Daoy (cell line): ENCODE measurements at places on chromosomes 1 and 21.
A peak's percentile ranks its signal among the peaks of the same experiment; 100 is the strongest.

DNA sequence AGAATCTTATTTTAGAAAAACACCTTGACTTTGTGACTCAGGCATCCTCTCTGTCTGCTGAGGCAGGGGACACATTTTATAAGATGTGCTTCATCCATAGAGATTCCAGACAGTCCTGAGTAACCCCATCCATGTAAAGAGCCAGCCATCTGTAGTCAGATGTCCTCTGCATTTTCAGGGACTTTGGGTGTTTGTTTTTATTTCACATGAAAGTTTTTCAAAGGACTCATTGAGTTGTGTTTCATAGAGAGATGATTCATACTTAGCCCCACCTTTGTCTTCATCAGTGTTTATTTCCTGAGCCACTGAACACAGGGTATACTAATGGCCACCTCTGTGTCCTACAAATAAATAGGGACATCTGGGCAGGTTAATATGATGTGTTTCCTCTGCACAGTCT is 280.4 kb downstream of the CACNA1E start:
- no peak for DNase-seq

GRCh38 chr1:155223047-155223446 is 14.6 kb downstream of the MTX1 start:
- no peak for DNase-seq

GRCh38 chr1:7707527-7707926 is 63.6 kb upstream of the VAMP3 start:
- peak; percentile 78 for DNase-seq

DNA sequence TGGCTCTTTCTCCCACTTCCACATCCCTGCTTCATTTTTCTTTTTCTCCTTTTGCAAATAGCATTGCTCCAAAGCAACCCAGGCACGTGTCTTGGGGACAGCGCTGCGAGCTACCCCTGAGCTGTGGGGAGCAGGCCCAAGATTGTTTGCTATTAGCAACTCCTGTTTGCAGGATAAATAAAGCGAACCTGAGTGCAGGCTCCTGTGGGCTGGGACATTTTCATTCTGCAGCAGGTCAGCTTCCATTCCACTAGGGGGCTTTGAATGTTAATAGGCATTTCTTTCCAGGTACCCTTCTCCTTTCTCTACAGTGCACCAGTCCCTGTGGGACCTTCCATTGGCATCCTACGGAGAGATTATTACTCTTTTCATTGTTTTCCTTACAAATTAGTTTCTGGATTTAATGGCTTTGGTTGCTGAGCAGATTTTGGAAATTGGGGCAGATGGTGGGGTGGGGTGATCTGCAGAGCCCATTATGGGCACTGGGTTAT is 54.0 kb downstream of the OLFML3 start:
- DNase-seq: peak; percentile 21

GRCh38 chr1:18957136-18957521 is 653 bp upstream of the IFFO2 start:
- DNase-seq: no peak

DNA sequence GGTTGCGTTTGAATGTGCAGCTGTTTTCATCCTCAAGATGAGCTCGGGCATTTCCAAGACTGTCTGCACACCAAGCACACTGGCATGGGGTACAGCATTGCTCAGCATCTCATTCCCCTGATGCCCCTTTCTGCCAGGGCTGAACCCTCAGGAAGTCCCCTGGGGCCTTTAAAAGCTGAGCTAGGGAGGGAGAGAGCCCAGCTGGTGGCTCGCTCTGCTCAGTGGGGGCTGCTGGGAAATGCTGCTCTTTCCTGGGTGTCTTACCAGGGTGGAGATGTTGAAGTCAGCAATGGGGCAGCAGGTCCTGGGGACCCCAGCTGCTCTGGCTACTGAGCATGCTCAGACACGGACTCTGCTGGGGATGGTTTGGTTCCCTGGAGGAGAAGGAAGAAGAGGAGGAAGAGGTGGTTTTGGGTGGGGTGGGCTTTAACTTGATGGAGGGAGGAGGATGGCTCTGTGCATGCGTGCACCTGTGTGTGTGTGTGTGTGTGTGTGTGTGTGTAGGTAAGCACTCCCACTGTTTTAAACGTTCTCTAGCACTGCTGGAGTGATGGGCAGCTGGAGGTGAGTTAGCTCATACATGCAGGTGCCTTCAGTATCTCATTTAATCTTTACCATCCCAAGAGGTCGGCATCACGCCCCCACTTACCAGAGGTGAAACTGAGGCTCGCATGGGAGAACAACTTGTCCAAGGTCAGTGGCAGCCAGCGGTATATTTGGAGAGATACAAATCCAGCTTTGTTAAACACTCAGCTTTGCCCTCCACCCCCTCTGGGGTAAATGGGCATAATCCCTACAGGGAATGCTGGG is 40.9 kb downstream of the ACTL8 start:
- DNase-seq: no peak

- no peak for DNase-seq
Observed at GRCh38 chr1:226519135-226519534, 29.4 kb upstream of the STUM start.

- DNase-seq: no peak
Observed at GRCh38 chr21:44617071-44617501, 5.2 kb downstream of the KRTAP10-8 start.

- no peak for DNase-seq
Observed at GRCh38 chr1:114540821-114541220, 29.8 kb upstream of the TRIM33 start.

DNA sequence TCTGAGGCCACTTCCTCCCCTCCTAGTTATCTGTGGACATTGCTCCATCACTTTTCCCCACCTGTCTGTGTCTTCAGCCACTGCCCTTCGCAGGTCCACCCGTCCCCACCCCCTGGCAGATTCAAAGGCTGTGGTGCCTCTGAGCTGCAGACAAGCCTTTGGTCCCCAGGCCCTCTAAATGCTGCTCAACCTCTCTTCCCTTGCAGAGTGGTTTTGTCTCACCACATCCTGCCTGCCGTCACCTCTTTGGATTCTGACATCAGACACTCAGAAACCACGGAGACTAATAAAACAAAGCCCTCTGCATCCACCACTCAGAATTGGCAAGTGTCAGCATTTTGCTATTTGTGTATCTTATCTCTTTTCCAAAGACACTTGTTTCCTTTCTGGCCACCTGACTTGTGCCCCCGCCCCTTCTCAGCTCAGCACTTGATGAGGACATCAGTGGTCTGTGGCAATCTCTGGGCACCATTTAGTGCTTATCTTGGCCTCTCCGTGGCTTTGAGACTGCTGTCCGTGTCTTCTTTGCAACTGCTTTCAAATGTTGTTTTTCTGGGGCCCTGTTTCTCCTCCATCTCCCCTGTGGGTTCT is 7.7 kb downstream of the CNIH3 start:
- DNase-seq: peak; percentile 96

DNA sequence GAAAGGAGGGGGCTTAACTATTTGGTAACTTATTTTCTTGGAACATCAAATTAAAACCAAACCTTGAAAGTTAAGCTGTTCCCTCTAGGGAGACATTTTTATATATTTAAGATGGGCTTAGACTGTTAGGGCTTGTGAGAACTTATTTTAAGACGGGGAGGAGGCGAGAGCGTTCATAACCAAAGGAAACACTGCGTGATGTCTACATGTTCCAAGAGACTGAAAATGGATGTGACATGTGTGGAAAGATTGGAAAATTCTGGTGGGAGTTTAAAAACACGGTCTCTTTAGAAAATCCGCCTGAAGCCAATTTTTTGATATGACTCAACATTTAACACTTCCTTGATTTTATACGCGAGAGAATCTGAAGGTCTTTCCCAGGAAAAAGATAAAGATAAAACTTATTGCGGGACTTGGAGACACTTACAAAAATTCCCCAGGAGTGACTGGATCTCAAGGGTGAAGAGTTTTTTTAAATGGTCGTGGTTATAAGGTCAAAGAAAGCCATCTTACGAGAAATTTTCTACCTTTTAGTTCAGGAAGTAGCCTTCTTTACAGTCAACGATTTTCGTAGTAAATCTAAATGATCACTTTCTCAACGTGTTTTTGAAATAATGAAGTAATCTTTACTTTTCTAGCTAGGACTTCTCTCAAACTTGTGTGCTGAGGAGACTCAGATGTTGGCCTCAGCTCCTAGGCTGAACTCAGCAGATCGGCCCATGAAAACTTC is 828 bp downstream of the PNRC2 start:
- DNase-seq: no peak

GRCh38 chr1:5455056-5455455 is 537.2 kb downstream of the NPHP4 start:
- no peak for DNase-seq

DNA sequence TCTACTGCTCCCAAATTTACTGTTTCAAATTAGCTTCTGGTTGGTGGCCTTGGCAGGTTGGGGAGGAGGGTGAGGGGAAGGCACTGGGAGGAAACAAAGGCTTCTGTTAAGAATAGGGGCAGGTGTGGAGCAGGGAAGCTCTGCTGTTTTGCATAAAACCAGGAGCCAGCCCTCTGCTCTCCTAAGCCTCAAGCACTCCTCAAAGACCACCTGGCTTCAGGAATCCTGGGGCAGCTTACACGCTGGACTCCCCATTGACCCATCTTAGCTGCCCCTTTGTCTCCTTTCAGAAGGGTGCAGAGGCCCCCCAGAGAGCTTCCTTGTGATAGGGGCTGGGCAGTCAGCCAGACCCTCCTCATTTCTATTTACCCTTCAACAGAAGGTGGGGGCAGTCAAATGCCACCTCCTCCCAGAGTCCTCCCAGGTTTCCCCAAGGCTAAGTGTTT is 11.5 kb upstream of the DHRS3 start:
- no peak for DNase-seq

- DNase-seq: no peak
Observed at GRCh38 chr1:109890115-109890953, 20.3 kb upstream of the CSF1 start.

DNA sequence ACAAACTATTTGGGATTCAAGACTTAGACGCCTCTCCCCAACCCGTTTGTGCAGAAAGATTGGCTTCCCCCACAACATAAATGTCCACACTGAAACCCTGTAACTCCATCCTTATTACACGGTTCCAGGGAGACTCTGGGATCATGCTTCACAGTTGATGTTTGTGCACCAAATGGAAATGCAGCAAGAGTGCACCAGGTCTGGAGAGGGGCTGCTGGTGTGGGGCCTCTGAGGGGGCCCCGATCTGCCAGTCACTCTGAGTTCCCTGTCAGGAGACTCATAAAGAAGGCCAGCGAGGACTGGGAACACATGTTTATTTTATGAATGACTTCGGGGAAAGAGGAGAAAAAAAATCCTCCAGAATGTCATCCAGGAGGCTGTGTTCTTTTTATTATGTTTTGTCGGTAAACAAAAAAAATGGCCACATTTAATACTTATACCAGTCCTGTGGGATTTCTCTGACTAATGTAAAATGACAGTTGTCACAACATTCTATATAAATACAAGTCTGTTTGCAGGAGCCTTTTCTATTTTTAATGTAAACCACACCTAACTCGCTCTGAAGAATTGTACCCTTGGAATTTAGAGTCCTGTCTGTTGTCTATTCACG is 439.1 kb upstream of the VAMP3 start:
- DNase-seq: no peak
